ENCODE measurements at places on chromosomes 2 and 18.

DNA sequence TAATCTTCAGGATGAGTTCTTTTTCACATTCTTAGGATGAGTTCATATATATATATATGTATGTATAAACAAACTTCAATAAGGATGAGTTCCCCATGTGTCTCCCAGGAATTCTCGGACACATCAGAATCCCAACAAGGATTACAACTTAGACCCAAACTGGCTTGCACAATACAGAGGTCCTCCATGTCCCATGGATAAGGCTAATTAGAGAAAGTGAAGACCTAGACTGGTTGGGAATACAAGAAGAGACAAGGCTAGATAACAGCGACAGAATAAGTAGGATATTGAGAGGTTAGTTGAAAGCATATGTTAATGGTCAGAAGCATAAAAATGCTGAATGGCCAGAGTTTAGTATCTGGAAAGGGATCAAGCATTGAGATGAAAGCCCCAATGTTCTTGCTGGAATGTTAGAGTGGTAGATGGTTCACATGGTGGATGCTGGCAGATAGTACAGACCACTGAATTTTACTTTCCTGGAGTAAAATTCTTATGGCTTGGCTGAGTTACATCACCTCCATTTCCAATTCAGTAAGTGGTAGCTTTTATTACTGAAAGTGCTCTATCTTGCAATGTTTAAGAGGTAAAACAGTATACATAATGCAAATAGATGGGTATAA lies 154.9 kb upstream of the EPHA4 start:
- DNase-seq = no peak

GRCh38 chr2:178237488-178238153 lies 43.3 kb downstream of the OSBPL6 start:
- DNase-seq = no peak

GRCh38 chr2:177629357-177630024 lies 236.9 kb downstream of the AGPS start:
- DNase-seq = no peak

GRCh38 chr2:239198221-239198620 lies 202.6 kb downstream of the HDAC4 start:
- no peak for DNase-seq

DNA sequence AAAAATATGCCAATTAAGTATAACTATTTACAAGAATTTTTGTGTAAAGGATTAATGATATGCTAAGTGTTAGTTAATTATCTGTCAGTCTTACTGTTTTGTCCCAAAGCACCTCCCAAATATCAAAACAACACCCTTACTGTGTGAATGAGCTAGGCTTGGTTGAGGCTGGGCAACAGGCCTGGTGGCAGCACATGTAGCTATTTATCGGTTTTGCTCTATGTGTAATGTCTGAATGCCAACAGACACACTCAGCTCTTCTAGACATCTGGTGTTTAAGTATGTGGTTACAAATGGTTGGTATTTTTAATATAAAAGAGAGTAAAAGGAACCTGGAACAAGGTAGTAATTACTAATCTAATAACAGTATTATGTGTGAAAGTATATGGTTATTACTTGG lies 175.3 kb downstream of the RAB3GAP1 start:
- DNase-seq = no peak

GRCh38 chr2:110853516-110853915 lies 121.1 kb downstream of the ACOXL start:
- no peak for DNase-seq

GRCh38 chr2:8394131-8394530 lies 287.7 kb upstream of the ID2 start:
- DNase-seq = no peak

- no peak for DNase-seq
These were observed 19.8 kb downstream of the SMAD7 start for GRCh38 chr18:48930926-48931325.

GRCh38 chr18:7383002-7383980 lies 152.4 kb downstream of the LRRC30 start:
- DNase-seq = no peak

GRCh38 chr18:7666195-7666776 lies 99.2 kb downstream of the PTPRM start:
- DNase-seq = no peak

DNA sequence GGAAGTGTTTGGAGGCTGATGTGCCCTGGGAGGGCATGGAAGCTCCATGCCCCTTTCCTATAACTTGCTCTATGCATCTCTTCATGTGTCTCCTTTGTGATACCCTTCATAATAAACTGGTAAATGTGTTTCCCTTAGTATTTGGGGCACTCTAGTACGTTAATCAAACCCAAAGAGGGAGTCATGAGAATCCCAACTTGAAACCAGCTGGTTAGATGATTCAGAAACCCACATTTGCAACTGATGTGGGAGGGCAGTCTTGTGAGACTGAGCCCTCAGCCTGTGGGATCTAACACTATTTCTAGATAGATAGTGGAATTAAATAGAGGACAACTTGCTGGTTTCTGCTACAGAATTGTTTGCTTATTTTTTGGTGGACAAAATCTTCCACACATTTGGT lies 20.3 kb downstream of the ANKRD30B start:
- DNase-seq = no peak
